CD4-positive, alpha-beta T cell (primary cell): ENCODE measurements at places on chromosomes 5 and 9.

- DNase-seq, result no peak
Observed at GRCh38 chr9:137490532-137491186, 31.5 kb upstream of the NSMF start.

- no peak for DNase-seq
Observed at GRCh38 chr9:135239100-135239768, 151.8 kb downstream of the OLFM1 start.

GRCh38 chr9:114307899-114308267, 15.0 kb upstream of the ORM1 start:
- DNase-seq, result no peak

GRCh38 chr5:82290908-82291307, 12.8 kb upstream of the RPS23 start:
- DNase-seq, result no peak

DNA sequence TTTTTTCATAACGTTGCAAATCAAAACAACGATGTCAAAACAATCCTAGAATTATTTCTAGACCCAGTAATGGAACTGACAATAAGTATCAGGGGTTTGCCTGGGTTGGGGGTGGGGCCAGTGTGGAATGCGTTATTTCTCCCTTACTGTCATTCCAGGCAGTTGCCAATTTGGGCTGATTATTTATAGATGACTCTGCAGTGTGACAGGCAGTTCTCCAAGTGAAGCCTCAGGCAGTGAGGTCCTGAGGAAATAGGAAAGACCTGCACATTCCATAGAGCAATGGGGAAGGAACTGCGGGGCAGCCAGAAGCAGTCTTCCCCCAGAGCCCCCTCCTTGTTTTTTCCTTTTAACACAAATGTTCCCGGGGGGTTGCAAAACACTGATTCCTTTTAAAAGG, 179.0 kb downstream of the YTHDC2 start:
- no peak for DNase-seq
